ENCODE measurements at places on chromosomes 2 and 18.

DNA sequence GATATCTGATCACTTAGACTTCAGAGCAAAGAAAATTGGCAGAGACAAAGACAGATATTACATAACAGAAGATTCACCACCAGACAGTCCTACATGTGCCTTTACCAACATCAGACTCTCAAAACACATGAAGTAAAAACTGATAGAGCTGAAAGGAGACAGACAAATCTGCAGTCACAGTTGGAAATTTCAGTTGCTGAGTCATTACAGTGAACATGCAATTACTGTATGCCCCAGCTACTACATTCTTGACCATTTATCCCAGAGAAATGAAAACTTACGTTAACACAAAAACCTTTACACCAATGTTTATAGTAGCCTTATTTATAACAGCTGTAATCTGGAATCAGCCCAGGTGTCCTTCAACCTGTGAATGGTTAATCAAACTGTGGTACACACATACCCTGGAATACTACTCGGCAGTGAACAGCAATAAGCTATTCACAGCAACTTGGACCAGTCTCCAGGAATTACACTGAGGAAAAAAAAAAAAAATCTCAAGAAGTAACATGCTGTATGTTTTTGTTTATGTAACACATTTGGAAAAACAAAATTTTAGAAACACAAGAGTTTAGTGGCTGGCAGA is 7.5 kb upstream of the SCLY start:
- DNase-seq = no peak

- no peak for DNase-seq
Observed at GRCh38 chr18:63339920-63340484, 20.4 kb upstream of the BCL2 start.

GRCh38 chr18:5196253-5197031 is 615 bp downstream of the AKAIN1 start:
- DNase-seq = no peak

DNA sequence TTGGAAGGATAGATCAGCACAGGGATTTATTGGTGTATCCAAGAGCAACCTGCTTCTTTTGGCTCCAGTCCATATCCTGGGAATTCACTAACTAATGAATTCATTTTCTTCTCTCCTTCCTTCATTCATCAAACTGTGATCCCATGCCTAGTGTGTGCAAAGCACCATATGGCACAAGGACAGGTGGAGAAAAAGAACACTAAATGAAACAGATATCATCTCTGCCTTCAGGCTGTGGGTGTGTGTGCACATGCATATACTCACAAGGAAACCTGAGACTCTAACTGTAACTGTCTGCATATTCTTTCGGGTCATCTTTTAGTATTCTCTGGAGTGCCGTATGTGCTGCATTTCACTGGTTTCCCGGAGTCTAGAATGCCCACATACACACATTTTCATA is 20.2 kb downstream of the TNP1 start:
- no peak for DNase-seq

GRCh38 chr2:132256251-132256902 is 94.6 kb upstream of the ANKRD30BL start:
- no peak for DNase-seq

DNA sequence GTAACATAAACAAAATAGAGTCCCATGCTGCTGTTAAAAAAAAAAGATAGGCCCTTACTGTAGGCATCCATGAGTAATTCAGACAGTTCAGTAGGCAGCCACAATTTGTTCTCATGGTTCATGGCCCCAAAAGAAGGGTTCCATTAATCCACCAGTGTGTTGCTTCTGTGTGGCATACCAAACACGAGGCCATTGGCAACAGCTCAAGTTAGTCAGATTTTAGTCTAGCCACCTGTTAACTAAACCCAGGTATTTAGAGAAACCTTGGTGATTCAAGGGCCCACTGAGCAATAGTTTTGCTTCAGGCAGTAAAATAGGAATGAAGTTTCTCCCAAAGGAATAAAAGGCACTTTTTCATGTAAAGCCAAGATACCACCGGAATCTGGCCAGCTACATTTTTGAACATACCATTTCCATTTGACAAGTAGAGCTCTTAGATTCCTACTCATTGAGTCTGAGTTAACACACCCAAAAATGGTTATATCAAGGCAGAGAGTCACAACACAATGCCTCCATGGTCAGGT is 80.1 kb upstream of the SRD5A2 start:
- no peak for DNase-seq

- no peak for DNase-seq
Observed at GRCh38 chr18:61738488-61738887, 154.3 kb downstream of the RNF152 start.
